Activated B cell treated with CpG ODN at 0.5 μM for 24 hours (primary cell): ENCODE measurements at places on chromosomes 11 and 22.

DNA sequence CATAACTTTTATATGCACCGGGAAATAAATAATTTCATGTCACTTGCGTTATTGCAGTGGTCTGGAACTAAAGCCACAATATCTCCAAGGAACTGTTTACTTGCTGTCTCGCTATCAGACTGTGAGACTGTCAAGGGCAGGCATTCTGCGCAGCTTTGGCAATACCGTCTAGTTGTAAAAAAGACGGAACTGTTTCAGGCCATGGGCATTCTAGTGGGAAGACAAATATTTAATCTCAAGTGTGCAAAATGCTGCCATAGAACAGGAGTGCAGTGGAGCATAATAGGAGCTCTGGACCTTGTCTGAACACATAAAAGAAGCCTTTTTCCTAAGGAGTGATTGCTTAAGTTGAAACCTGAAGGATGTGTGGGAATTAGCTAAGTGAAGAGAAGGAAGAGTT, 53.8 kb downstream of the PACS1 start:
- H3K27me3 ChIP-seq = no peaks in the 10 kb centered on the region
- DNase-seq = no peak
- H3K4me1 ChIP-seq = peaks cover 89% of the 10 kb centered on the region

GRCh38 chr11:111123463-111124398, 121.8 kb upstream of the POU2AF2 start:
- peaks cover 15% of the 10 kb centered on the region for H3K4me1 ChIP-seq
- no peaks in the 10 kb centered on the region for H3K36me3 ChIP-seq
- H3K4me3 ChIP-seq = no peak overlapping the region
- H3K27ac ChIP-seq = no peak overlapping the region
- peaks cover 2% of the 10 kb centered on the region for H3K27me3 ChIP-seq
- no peak for DNase-seq

GRCh38 chr11:61917334-61918109, at the start of gene RAB3IL1:
Gene RAB3IL1 (minus strand): TSS chr11:61917566. CDS start chr11:61917367, 199 bp downstream.
- H3K4me1 ChIP-seq = peaks cover 10% of the 10 kb centered on the region
- no peak within 1 kb of the TSS for H3K27ac ChIP-seq
- no peaks in the 10 kb centered on the region for H3K36me3 ChIP-seq
- no peak for DNase-seq

- no peak overlapping the region for H3K27ac ChIP-seq
- no peaks in the 10 kb centered on the region for H3K27me3 ChIP-seq
- H3K36me3 ChIP-seq = peaks cover 6% of the 10 kb centered on the region
- H3K4me1 ChIP-seq = peaks cover 6% of the 10 kb centered on the region
- no peak for DNase-seq
Measured at GRCh38 chr11:57752954-57753353, 1.3 kb upstream of the BTBD18 start.
